Activated CD4-positive, alpha-beta T cell treated with anti-CD3 and anti-CD28 coated beads for 24 hours (primary cell): ENCODE measurements at places on chromosomes 2 and 18.

- no peak for DNase-seq
These were observed 734.5 kb upstream of the ACVR2A start for GRCh38 chr2:147110317-147110716.

DNA sequence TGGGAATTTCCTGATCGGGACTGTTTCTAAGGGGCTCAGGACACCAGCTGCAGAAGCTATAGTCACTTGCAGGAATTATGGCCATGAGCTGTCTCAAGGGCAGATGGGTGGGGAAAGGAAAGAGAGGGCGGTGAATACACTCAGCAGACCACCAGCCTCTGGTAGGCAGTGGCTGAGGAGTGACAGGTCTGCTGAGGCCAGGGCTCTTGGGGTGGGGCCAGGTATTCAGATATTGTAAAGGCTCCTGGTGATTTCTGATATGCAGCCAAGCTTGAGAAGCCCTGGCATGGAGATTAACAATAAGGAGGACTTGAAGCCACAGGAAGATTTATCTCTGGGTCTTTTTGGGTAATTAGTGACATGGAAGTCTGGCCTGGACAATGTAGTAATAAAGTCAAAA, 145.3 kb upstream of the AQP4 start:
- no peak for DNase-seq

DNA sequence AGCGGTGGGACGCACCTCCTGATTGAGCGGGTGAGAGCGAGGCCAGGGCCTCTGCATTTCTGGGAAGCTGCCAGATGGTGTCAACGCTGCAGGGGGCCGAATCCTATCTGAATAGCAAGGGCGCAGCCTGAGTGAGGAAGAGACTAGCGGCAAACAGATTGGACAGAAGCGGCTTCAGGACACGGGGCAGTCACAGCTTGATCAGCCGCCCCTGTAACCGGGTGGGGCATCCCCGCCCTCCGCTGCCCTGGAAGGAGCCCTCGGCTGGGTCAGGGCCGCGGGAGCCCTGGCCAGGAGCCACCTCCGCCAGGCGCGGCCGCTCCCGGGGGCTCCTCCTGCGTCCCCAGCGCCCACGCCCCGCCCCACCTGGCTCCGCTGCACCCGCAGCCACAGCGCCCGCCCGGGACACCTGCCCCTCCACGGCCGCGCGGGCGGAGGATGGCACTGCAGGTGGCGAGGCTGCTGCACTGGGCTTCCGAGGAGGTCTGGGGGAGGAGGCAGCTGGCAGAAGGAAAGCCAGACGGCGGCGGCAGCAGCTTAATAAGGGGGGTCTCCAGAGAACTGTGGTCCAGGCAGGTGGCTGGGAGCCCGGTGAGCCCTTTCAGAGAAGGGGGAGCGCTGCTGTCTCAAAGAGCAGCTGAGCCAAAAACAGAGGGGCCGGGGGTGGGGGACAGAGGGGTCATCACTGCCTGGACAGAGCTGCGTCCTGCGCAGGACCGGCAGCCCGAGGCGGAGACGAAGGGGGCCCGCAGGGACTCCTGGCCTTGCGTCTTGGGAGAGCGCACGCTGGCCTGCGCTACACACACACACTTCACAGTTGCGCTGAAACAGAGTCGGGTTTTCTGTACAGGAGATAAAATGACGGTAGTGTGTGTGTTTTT, 18.8 kb upstream of the SOX11 start:
- no peak for DNase-seq

GRCh38 chr18:61908661-61909060, 15.9 kb upstream of the RNF152 start:
- no peak for DNase-seq

DNA sequence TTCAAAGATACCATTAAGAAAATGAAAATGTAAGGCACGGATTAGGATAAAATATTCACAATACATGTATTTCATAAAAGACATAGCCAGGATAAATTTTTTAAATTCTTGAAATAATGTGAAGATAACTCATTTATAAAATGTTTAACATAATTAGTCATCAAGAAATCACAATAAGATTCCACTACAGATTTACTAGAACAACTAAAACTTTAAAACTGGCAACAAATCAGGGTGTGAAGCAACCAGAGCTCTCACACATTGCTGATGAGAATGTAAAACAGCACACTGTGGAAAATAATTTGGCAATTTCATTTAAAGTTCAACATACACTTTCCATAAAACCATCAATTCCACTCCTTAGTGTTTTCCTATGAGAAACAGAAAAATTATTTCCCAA, 89.6 kb upstream of the UBE2E3 start:
- DNase-seq: no peak

GRCh38 chr18:2656981-2657512, 1.5 kb downstream of the SMCHD1 start:
- no peak for DNase-seq

- no peak for DNase-seq
These were observed 144.8 kb downstream of the SMAD7 start for GRCh38 chr18:48805826-48806535.

DNA sequence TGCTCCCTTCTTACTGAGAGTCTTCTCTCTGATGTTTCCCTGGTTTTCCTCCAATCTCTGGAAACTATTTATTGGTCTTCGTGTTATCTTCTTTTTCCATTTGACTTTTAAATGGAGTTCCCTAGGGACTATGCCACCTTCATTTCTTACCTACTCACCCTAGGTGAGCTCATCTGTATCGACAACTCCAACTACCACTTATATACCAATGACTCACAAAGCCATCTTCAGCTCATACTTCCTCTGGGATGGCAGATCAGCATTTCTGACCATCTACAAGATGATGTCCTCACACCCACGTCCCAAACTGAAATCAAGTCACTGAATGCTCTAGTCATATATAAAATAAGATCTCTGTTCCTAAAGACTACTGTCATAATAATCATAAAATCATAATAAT, 40.6 kb downstream of the CFAP210 start:
- DNase-seq: no peak

DNA sequence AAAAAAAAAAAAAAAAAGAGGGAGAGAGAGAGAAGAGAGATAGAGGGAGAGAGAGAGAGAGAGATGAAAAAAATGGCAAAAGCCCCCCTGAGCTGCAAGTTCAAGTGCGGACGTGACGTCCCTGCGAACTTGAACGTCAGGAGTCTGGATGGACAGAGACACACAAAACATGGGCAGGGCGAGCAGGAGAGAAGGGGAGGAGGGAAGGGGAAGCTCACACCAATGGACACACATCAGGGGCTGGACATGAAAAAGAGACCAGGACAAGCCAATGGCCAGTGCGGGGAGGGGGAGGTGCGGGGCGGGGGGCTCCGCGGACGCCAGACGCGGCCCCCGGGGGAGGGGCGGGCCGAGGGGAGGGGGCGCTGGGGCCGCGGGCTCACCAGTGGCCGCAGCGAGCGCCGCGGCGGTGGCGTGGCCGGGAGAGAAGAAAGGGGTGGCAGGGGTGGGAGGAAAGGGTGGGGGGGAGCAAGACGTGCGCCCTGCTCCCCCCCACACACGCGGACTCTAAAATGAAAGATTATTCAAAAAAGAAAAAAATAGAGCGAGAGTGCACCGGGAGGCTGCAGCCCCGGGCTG, at the start of gene BCL11A:
Gene BCL11A (minus strand): TSS at position 160 of the 579 bp plus-strand sequence. CDS start 384 bp downstream, outside the sequence.
- no peak for DNase-seq

- no peak for DNase-seq
These were observed at the start of gene CYBRD1 for GRCh38 chr2:171522052-171522787. CYBRD1 (plus strand) TSS chr2:171522474; CDS start chr2:171522546, 72 bp downstream.

GRCh38 chr2:185246717-185247116, 491.9 kb upstream of the FSIP2 start:
- DNase-seq: no peak

DNA sequence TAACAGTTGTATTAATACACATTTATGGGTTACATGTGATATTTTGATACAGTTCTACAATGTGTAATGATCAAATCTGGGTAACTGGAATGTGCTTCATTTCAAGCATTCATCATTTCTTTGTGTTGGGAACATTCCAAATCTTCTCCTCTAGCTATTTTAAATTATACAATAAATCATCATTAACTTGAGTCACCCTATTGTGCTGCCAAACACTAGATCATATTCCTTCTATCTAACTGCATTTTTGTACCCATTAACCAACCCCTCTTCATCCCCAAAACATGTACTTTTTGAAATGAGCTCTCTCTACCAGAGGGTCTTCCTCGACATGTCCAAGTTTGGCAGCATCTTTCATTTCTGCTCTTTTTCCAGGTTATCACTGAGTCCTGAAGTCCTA, 81.1 kb upstream of the TTC39C start:
- no peak for DNase-seq

DNA sequence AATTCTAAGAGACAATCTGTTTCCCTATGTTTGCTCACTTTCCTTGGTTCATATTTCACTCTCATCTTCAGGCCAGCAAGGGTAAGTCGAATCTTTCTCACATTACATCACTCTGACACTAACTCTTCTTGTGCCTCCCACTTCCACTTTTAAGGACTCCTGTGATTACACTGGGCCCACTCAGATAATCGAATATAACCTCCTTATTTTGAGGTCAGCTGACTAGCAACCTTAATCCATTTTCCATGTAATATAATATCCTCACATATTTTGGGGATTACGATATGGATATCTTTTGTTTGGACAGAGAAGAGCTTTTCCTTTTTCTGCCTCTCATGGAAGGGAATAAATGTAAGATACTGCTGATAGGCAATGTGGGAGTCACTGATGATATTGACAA, 2015.7 kb upstream of the LRRTM1 start:
- no peak for DNase-seq
